Left ventricle myocardium inferior (tissue), 1 donor: ENCODE measurements at places on chromosomes 12 and 14. TPM values are rescaled to one million over a fixed set of nuclear protein-coding genes. Genes with fewer than 3 reads are reported as not detected.

Gene B4GALNT1
- 4.7 TPM for total RNA-seq

DNA sequence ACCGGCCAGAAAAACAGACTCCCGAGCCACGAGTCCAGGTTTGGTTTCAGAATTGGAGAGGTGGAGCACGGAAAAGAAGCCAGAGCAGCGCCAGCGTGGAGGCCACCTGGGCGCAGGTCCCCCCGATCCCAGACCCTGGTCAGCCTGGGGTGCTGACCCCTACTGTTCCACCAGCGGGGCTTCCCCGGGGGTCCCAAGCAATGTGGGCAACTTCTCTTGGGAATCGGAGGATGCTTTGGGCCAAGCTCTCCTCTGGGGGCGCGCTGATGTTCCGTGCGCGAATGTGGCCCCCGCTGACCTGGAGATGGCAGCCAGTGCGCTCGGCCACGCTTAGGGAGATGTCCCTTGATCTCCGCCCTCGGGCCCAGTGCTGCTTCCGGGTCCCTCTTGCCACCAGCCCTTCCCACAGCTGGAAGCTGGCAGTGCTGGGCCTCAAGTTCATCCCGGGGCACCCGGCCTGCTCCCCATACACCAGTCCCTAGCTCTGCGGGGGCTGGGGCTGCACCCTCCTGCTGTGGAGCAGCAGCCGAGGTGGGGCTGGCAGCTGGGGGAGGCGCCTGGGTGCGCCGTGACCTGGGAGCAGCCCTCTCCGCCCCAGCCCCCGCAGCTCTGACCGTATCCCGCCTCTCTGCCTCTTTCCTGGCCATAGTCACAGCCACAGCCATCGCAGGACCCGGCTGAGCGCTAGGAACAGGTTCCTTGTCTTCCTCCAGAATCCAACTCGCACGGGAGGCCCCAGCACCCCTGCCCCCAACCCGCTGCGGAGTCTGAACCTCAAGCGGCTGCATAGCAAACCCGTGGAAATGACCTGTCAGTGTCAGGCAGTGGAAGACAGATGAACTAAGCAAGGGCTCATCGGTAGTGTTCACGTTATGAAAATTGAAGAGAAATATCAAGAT lies 91.2 kb downstream of the RCOR1 start:
- no peak for DNase-seq

- no peak for DNase-seq
Observed at GRCh38 chr12:68410018-68410660, 78.0 kb upstream of the MDM1 start.

- DNase-seq: no peak
Observed at GRCh38 chr14:50823762-50824636, 7.0 kb downstream of the NIN start.

DNA sequence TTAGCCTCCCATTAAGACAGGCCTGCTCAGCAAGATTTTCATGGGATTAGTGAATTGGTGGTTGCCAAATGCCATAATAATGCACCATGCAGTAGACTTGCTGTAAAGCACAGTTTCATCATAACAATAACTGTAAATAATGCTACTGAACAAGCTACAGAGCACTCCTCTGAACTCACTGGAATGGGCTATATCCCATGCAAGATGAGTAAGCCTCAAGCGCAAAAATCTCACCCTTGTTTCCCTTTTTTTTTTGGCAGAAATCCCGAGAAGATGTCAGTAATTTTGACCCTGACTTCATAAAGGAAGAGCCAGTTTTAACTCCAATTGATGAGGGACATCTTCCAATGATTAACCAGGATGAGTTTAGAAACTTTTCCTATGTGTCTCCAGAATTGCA lies 145.9 kb upstream of the HIF1A start:
- no peak for DNase-seq

DNA sequence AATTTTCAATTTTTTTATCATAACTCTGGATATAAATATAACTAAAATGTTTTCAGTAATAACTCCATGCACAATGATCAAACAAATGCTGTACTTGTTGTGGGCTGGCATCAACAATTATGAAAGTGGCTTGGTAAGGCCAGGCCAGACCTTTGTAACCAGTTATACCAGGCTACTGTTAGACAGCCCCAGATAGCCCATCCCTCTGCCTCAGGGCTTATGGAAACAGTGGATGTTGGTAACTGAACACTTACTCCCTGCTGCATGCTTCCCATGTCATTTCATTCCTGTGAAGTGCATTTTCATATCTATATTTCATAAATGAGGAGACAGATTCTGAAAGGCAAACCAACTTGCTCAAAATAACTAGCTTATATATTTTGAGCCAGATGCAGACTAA lies 195.0 kb downstream of the SYT1 start:
- DNase-seq: no peak

DNA sequence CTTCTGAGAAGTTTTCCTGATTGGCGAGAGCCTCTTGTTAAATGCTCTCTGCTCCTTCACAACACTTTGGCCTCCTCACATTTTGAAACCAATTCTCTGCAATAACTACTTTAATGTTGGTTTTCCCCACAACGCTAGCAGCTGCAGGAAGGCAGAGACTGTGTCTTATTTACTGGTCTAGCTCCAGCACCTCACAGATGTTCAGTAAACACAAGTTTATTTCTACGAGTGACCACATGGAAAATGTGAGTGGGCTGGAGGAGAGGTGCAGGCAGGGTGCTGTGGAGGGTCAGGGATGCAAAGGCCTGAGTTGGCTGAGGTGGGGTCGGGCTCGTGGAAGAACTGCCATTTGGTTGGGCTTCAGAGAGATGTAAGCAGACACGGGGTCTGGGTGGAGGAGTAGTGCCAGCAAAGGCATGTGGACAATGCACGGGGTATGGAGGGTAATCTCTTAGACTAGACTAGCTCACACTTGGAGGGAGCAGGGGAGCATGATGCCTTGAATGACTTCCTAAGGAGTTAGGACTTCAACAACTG lies 117.4 kb upstream of the RTL1 start:
- DNase-seq: peak; percentile 5

DNA sequence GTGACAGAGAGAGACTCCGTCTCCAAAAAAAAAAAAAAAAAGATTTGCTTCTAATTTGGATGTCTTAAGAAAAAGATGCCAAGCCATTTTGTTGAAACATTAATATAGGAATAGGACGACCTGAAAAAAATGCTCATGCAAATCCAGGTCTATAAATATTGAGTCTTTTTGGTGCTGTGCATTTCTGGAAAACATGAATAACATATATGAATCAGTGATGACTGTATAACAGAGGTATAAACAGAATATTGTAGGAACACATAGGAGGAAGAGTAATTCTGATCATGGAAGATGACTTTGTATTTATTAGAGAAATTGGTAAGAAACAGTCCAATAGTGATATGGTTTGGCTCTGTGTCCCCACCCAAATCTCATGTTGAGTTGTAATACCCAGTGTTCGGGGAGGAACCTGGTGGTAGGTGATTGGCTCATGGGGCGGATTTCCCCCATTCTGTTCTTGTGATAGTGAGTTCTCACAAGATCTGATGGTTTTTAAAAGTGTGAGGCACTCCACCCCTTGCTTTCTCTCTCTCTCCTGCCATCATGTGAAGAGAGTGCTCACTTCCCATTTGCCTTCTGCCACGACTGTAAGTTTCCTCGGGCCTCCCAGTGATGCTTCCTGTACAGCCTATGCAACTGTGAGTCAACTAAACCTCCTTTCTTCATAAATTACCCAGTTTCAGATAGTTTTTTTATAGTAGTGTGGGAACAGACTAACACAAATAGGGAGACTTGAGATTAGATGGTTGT lies 3.0 kb upstream of the SRSF5 start:
- no peak for DNase-seq

- DNase-seq: no peak
Observed at GRCh38 chr12:40338621-40339020, 113.8 kb downstream of the LRRK2 start.

DNA sequence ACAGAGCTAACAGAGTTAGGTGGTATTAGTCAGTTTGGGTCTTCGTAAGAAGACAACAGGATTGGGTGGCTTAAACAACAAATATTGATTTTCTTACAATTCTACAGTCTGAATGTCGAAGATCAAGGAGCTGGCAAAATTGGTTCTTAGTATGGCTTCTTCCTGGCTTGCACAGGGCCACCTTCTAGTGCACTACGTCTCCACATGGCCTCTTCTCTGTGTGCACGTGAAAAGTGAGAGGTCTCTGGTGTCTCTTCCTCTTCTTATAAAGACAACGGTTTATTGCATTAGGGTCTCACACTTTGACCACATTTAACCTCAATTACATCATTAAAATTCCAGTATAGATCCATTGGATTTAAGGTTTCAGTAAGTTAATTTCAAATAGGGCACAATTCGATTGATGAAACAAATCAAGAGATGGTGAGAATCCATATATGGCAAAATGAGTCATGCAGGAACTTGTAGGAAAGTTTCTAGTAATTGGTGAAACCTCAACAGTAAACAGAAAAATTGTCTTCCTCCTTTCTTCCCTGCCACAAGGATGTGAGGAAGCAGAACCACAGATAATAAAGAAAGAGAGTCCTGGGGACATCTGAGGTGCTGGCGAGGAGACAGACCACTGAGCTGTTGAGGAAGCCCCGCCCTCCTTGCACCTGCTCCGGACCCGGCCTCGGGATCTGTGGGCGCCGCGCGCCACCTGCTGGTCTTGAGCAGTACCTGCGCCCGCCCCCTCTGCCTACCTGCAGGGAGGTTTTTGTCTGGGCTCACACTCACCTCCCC lies 846.7 kb downstream of the TMEM121 start:
- DNase-seq: peak; percentile 21

Gene TAS2R42
- total RNA-seq: not detected

- DNase-seq: no peak
Observed at GRCh38 chr14:104278214-104278534, 139.8 kb downstream of the KIF26A start.

DNA sequence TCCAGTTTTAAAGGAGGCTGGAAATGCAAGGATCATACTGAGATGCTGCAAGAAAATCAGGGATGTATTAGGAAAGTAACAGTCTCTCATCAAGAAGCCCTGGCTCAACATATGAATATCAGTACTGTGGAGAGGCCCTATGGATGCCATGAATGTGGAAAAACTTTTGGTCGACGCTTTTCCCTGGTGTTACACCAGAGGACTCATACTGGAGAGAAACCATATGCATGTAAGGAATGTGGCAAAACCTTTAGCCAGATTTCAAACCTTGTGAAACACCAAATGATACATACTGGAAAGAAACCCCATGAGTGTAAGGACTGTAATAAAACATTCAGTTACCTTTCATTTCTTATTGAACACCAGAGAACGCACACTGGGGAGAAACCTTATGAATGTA lies 24.5 kb downstream of the ZNF891 start:
- DNase-seq: no peak

Gene GPHB5
- total RNA-seq: not detected

- no peak for DNase-seq
Observed at GRCh38 chr12:116392061-116392460, 114.6 kb upstream of the MED13L start.

DNA sequence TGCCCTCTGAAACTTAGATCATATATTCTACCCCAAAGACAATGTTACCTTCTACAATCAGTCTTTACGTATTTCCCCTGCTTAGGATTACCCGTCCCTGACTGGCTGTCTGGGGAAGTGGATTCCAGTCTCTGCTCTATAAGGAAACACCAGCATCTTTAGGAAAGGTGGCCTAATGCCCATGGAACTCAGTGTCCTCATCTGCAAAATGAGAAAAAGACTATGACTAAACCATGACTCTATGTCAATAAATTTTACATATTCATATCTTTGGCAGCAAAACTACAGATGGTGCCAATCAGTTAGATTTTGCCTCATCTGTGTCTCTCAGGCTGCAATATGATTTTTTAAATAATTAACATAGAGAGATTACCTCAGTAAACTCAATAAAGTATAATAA lies 133.8 kb downstream of the ITPR2 start:
- DNase-seq: no peak

Gene LRRC10
- total RNA-seq: 43.8 TPM

DNA sequence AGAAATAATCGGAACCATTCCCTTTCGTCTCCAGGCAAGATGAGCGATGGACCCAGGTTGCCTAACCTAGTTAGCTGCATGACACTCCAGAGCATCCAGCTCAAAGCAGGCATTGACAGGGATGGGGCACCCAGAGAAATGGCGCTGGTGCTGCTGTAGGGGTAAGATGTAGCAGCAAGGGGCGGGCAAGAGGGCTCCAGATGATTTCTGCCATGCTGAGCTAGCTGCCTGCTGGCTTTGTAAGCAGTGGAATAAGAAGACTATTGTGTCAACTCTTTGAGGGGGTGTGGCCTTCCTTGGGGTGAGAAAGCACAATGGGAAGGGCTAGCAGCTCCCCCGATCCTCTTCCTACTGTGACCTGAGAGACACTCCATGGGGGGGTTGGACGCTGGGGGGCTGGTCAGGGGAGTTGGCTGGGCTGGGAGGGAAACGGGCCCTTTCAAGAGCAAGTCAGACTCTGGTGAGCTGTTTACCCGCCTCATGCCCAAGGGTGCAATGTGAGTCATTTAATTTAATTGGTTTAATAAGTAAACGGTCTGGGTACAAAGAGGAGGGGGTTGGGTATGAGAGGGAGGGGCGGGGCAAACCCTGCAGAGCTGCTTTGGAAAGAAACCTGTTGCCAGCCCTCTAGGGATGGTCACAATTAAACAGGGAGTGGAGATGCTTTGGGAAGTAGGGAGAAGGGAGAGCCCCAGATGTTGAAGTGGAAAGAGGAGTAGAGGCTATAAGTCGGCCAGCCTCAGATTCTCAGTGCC lies 50.5 kb downstream of the B4GALNT3 start:
- no peak for DNase-seq

GRCh38 chr14:102094101-102094500 lies 7.3 kb upstream of the HSP90AA1 start:
- DNase-seq: no peak

Gene TMEM179
- total RNA-seq: 0.49 TPM

Gene DPY19L2
- 52.1 TPM for total RNA-seq

DNA sequence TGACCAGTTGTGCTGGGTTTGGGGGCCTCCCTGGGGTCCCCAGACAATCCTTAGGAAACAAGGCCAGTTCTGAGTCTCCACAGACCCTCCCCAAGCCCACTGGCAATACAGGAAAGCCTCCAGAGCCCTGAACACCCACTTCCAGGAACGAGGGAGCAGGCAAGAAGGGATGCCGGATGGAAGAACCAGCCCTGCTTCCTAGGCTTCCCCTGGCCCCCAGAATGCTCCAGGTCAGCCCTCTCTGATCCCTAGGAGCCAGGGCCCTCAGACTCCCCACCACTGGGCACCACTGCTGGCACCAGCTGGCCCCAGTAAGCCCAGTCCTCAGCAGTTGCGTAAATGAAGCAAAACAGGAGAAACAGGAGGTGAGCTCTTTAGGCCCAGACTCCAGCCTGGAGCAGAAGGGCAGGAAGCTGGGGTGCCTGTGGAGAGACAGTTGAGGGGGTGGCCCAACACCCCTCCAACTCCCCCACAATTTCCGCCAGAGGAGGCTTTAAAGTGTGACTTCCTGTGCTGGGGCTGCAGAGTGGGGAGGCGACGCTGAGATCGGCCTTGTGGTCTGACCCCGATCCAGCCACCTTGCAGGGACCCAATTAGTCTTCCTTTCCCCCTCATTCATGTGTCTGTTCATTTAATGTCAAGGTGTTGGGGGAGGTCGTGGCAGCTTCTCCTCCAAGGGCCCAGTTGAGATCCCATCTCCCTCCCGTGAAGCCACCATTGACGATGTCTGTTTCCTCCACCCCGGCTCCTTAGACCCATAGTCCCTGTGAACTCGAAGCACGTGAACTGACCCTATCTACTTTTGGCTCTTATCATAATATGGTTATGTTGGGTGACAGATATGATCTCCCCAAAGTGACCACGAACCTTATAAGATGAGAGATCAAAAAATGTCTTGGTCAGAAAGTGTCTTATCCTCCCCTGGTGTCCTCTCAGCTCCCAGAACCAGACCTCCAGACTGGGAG lies 4.7 kb downstream of the TNFRSF1A start:
- DNase-seq: no peak
